ENCODE measurements at places on chromosomes 2 and 18.

GRCh38 chr2:175228179-175228578, 46.7 kb upstream of the ATP5MC3 start:
- DNase-seq, result no peak

DNA sequence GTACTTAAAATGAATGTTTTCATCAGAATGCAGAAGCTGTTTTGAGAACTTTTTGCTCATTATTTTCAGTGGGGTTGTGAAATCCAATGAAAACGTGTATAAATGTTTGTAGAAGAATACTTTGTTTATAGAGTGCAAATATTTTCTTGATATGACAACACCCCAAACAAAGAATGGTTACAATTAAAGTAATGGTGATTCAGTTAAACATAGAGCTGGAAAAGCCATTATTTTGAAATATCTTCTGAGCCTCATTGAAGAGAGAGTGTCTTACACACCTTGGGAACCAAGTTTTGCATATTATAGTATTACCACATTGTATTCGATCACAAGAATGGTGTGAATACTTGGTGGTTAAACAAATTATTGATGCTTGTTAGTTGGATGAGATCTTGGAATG, 48.7 kb downstream of the SPTBN1 start:
- no peak for DNase-seq

DNA sequence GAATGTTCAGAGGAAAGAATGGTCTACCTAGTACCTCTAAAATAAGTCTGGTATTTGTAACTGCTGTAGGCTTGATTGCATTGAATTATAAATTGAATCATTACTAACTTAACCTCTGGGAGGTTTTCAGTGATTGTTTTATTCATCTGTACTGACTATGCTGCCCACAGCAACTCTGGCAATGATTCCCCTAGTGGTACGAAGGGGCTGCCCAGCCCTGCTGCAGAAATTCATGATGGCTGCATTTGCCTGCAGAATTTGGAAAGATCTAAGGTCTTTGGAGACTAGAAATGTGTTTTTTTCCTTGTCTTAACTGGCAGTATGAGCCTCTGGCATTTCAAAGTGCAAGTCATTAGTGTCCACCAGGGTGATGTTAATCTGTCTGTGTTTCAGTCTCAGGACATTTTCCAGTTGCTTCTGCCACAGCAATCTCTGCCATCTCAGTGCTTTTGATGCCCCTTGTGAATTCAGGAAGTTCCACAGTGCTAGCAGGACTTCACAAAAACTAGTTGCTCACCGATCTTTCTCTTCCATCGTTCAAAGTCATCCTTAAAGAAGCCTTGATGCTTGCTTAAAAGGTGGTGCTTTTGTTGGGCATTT, 13.4 kb upstream of the LRPPRC start:
- no peak for DNase-seq

GRCh38 chr2:111225856-111226255, 105.1 kb downstream of the BCL2L11 start:
- no peak for DNase-seq

DNA sequence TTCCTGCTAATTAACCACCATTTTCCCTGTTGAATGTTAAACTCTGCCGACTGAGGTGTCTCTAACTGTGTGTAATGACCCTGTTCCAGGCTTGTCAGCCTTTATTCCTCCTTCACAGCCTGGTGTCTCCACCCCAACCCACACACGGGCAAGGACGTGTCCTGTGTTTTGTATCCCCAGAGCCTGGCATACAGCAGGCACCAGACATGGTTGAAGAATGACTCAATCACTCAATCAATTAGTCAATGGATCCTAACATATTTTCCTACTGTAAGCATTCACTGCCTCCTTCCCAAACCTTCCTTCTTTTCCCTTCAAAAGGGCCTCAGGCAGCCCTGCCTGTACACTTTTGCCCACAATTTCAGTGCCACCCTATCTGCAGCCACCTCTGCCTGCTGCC, 2.7 kb upstream of the TNS1 start:
- no peak for DNase-seq

DNA sequence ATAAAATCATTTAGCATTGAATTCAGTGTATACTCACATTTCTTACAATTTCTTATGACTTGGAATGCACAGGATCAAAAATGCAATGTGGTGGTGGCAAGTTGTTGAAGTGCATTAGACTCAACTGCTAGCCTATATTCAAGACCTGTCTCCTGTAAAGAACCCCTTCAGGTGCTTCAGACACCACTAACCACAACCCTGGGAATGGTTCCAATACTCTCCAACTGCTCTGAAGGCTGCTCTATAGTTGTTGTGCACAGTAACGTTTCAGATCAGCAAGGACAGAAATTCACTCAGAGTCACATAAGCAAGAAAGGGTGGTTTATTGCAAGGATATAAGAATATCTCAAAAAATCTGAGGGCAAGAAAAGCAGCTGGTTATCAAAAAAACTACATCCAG, 6.5 kb downstream of the GKN1 start:
- DNase-seq, result no peak

DNA sequence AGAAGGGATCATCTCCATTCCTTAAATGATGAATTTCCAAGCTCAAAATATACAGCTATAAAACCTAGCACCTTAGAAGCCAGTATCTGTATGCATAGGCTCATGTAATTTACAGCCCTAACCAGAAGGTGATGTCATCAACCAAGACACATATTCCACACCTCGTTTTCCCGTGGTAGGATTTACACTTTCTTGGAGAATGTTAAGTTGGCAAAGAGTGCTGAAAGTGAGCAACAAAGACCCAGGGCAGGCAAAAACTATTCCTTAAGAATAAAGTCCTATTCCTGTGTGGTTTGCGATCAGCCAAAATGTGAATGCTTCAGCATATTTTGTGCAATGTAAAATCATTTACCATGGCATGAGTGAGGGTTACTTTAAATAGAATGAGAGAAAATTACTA, 247.1 kb downstream of the OSR1 start:
- no peak for DNase-seq

Measured in CD4-positive, alpha-beta T cell treated with Interleukin-21 for 1 hour (primary cell).